M059J (cell line): ENCODE measurements at places on chromosomes 3 and 15.

DNA sequence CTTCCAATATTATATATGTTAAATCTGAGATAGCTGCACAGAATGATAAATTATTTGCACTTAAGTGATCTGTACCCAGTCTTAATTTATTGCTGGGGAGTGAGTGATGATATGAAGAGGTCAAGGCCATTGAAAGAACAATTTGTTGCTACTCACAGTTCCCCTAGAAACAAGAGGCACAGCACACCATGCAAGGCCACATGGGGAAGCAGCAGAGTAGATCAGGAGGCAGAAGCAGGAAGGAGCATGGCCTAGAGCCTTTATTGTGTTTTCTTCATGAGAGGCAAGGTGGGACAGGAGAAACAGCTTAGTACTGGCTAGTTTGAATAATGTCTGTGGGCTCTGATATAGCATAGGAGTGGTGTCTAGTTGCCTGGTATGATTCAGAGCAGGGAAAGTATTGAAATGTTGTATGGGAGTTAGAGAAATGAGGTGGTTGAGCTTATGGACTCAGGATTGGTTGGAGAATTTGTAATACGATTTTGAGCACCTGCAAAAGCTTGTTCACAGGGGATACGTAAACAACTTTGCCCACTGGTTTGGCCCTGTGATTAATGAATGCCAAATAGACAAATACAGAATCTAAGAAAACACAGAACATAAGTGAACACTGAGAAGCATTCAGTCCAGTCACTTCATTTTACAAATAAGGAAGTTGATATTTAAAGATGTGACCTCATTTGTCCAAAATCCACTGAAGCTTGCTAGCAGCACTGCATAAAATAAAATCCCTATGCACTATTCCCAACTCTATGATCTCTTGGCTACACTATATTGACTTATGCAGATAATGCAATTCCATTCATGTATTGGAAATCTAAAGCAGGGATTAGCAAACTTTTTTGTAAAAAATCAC is 71.7 kb downstream of the TMCO5A start:
- no peak for DNase-seq

GRCh38 chr15:89230277-89230676 is 8.9 kb upstream of the RLBP1 start:
- DNase-seq = no peak

DNA sequence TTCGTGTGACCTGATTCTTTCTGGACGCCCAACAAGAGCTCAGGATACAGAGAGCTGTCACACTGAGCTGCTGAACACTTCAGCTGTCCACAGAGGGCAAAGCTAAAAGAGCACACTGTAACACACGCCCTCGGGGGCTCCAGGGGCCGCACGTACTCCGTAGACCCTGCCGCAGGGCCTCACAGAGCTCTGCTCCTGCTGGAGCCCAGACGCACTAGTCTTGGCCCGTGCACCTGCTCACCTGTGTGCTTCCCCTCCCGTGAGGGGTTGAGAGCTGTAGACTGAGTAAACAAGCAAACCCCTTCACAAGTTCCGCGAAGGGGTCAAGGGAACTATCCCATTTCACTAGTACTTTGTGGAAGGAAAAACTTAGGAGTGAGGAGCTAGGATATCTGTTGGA is 30.7 kb upstream of the TUSC7 start:
- DNase-seq = no peak

DNA sequence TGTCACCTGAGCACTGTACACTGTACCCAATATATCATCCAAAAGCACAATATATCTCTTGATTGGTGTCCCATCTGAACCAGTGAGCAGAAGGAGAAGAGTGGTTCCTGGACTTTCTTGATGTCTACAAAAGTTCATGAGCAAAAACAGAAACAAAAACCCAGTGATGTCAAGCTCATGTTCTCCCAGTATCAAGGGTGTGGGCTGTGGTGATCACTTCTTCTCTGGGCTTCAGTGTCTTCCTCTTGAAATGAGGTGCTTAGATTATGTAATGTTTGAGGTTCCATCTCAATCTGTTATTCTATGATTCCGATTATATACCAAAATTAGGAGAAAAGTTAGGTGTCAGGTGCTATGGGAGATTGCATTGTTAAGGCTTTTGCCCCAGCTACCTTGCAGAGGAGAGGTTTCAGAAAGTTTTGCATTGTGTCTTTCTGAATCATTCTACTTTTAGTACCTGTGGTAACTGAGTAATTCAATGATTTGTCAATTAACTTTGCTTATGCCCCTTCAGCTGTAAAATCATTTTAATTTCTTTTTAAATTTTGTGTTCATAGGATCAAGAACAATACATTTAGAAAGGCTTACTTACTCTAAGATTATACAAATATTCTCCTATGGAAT is 122.0 kb upstream of the EOMES start:
- no peak for DNase-seq

- DNase-seq = peak; percentile 75
Measured at GRCh38 chr15:49863431-49864224, 242.8 kb downstream of the DTWD1 start.

- DNase-seq = peak; percentile 79
Measured at GRCh38 chr3:98602078-98602678, 8.8 kb upstream of the CPOX start.

GRCh38 chr3:70603103-70603502 is 290.7 kb upstream of the MDFIC2 start:
- DNase-seq = no peak

- no peak for DNase-seq
Measured at GRCh38 chr3:128334766-128335165, 131.9 kb downstream of the DNAJB8 start.

DNA sequence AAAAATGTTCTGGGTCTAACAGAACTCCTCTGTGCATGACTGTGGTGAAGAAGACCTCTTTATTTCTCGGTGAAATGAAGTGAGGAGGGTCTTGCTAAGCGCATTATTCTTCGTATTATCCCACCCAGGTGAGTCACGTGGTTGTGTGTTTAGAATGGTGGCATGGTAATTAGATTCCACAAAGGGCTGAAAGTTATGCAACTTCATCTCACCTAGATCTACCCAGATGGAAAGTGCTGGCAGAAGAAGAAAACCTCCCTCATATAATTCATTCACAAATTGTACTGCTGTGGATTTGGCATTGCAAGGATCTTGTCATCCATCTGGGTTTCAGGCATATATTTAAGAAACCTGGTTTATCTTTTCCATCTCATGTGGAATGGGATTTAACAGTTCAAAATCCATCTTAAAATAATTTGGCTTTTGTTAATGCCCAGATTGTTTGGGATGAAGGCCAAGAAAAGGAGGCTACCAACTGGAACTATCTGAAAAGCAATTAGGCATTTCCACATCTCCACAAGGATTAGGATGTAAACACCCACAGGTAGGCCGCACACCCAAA is 175.3 kb downstream of the PLCL2 start:
- no peak for DNase-seq

DNA sequence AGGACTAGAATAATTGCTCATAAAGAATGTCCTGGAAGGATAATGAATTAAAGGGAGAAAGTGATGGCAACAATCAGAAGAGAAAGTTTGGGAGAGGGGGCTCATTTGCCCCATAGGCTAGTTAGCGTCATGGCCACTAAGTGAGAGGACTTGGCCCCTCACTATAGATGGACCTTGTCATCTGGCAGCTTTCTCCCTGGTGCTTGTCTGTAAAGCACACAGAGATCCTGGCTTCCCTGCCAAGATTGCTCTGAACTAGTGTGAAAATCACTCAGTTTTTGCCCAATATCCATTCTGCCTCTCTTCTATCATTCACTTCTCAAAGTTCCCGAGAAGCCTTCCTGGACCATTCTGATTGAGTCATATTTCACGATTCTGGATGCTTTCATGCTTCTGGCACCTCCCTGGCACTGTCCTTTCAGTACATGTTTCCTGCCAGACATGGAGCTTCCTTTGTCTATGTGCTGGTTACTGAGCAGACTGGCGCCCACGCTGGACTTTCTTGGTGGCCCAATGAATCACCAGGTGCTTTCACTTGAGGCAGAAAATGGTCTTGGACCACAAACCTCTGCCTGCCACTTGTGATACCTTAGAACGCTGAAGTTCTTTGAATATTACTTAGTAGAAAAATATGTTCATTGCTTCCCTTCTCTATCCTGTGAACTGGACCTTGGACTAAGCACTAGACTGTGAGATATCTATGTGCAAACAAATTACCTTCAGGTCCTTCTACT is 709.6 kb upstream of the CFAP20DC start:
- DNase-seq = peak; percentile 59

DNA sequence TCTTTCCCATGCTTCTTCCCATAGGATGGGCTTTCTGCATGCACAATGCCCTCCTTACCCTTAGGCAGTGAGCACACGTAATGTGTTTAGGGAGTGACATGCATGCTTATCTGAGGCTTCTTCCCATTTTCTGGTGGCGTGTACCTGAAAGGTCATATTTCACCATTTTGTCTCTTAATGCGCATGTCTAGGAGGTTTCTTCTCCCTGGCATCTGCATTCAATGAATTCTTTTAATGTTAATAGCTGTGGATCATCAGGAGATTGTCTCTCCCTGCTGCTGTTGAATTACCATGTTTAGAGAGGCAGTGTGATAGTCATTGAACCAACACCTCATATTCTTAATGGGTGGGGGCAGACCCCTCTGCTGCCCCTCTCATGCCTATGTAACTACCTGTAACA is 205.6 kb upstream of the SGO1 start:
- DNase-seq = no peak

DNA sequence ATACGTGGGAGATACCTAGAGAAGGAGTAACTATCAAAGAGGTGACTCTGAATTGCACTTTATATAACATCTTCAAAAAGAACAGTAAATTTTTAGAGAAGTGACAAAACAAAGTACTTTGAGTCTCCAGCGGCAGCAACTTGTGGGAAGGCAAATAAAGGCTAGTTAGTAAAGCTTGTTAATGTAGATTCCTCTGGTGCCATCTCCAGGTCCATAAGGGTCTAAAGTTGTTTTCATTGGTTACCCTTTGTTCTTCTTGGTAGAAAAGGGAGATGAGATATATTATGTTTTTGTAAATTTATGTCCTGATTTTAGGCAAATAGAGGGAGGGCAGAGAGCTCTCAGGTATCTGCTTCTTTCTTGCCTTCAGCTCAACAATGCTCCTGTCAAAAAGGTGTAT is 161.6 kb downstream of the MYRIP start:
- no peak for DNase-seq

- DNase-seq = peak; percentile 87
Measured at GRCh38 chr15:87498560-87498959, 758.0 kb downstream of the NTRK3 start.

DNA sequence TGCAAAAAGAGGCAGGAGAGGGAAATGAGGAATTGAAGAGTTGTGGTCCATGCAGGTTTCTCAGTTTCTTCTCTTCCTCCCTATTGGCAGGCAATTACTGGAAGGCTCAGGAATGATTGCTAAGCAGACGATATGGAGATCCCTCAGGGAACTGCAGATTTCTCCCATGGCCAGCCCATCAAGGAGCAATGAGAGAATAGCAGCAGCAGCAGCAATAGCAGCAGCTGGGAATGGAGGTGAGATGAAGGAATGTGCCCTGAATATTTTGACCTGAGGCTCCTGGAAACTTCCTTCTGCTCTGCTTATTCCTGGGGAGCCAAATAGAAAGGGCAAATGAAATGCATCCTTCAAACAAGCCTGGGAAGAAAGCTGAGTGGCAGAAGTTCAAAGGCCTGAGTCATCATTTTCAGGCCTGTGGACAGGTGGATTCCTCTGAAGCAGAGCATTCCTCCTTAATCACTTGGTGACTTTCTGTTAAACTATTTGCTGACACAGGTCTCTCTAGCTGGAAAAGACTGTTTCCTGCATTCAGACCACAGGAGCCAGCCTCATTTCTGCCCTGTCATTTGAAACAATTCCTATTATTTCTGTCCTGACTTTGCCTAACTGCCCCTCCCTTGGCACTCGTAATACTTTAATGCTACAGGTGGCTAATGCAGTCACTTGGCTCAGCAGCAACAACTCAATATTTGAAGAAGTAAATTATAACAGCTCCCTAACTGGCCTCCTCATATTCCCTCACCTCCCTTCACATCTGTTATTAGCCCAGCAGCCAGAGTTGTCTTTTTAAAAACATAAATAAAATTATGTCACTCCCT is 146.9 kb upstream of the GADL1 start:
- peak; percentile 97 for DNase-seq

DNA sequence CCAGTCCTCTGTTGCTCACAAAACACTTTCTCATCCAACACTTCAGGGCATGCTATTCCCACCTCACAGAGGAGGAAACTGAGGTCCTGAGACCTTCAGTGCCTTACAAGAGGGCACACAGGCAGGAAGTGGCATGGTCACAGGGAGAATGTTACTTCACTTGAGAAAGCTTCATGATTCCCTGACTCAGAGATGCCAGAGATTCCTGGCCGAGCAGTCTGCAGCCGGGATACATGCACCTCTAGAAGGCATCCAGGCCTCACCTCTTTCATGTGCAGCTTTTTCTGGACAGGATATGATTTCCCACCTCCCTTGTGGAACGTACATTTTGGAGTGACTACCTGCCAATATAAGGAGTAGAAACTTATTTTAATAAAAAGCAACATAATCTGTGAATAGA is 2.8 kb upstream of the SST start:
- DNase-seq = peak; percentile 60

DNA sequence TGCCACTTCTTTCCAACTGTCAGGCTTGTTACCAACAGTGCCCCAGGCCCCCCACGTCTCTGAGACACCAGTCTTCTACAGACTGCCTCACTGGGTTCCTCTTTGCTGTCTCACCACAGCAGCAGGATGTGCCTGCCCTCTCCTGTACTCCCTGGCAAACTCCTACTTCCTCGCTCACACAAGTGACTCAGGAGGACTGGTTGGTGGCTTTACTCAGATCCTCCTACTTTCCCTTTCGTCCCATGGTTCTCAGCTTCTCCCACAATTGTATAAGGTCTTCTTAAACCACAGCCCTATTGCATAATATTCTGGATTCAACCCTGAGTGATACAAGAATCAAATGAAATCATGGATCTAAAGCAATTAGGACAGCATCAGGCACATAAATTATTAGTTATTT is 246.6 kb upstream of the PROK2 start:
- DNase-seq = peak; percentile 75

DNA sequence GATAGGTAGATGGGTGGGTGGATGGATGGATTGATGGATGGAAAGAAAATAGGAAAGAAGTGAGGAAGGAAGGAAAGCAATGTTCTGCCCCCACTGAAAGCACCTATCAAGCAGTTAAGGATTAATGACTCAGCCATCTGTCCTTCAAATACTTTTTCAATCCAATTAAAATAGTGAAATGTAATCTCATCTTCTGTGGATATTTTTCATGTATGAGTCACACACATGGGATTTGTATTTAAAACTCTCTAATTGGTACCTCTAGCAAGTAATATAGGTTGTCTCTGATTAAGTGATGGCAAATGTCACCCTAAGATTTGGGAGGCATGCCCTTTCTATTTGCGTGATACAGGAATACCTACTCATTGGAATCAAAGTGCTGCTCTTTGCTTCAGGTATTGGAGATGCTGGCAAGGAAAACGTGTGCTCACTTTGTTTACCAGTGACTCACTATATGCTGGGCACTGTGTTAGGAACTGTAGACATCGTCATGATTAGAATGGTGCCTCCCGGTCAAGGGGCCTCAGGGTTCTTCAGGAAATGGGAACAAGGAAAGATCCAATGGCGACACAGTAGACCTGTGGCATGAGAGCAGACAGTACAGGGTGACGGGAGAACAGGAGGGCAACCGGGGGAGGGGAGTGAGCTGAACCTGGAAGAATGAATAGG is 230.1 kb downstream of the CLSTN2 start:
- peak; percentile 88 for DNase-seq
